ENCODE measurements at places on chromosomes 12 and 14.

GRCh38 chr12:115255257-115255656, 571.3 kb upstream of the TBX3 start:
- no peak for DNase-seq

GRCh38 chr12:89567691-89568239, 41.9 kb upstream of the POC1B start:
- DNase-seq: no peak

GRCh38 chr12:92065639-92066038, 80.0 kb downstream of the BTG1 start:
- DNase-seq: no peak

GRCh38 chr12:47820631-47821345, 1.1 kb upstream of the HDAC7 start:
- DNase-seq: no peak

- no peak for DNase-seq
Measured at GRCh38 chr14:55780156-55780946, 200.3 kb downstream of the KTN1 start.

DNA sequence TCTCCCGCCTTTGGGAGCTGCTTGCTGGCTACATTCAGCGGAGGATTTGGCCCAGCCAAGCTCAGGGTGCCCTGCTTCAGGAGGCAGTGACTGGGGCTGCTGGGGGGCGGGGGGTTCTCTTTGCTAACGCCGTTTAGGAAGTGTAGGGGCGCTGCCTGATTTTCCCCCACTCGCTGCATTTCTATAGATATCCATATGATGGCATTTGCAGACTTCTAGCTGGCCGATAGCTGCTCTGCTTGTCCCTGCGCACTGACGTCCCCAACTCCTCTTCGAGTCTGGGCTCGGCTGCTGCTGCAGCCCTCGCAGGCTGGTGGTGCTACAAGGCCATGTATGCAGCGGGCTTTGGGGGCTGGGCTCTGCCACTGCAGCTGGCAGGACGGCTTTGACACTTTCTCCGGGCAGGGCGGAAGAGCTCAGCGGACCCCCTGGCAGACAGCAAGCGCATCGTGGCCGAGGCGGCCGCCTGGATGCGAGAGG, 3.1 kb downstream of the LRFN5 start:
- DNase-seq: no peak

- no peak for DNase-seq
Measured at GRCh38 chr14:83133981-83134645, 1600.5 kb upstream of the SEL1L start.

GRCh38 chr14:52846591-52846990, 55.2 kb upstream of the GNPNAT1 start:
- DNase-seq: no peak

- DNase-seq: no peak
Measured at GRCh38 chr12:78864403-78864869, at the start of gene SYT1. SYT1 (plus strand) TSS chr12:78864774.

- DNase-seq: no peak
Measured at GRCh38 chr14:73863209-73863608, 11.6 kb downstream of the PTGR2 start.

- no peak for DNase-seq
Measured at GRCh38 chr12:87618199-87618598, 411.0 kb downstream of the C12orf50 start.

- no peak for DNase-seq
Measured at GRCh38 chr14:104689881-104690711, 678 bp downstream of the INF2 start.

- DNase-seq: peak; percentile 8
Measured at GRCh38 chr14:86654558-86655184, 1124.7 kb downstream of the FLRT2 start.

- DNase-seq: no peak
Measured at GRCh38 chr14:59580911-59581310, 4.3 kb upstream of the CCDC175 start.

- DNase-seq: no peak
Measured at GRCh38 chr12:104667139-104667538, 210.4 kb downstream of the CHST11 start.

GRCh38 chr12:12240662-12241340, 26.0 kb downstream of the LRP6 start:
- DNase-seq: no peak

- no peak for DNase-seq
Measured at GRCh38 chr12:31773867-31774266, 45.0 kb upstream of the AMN1 start.

DNA sequence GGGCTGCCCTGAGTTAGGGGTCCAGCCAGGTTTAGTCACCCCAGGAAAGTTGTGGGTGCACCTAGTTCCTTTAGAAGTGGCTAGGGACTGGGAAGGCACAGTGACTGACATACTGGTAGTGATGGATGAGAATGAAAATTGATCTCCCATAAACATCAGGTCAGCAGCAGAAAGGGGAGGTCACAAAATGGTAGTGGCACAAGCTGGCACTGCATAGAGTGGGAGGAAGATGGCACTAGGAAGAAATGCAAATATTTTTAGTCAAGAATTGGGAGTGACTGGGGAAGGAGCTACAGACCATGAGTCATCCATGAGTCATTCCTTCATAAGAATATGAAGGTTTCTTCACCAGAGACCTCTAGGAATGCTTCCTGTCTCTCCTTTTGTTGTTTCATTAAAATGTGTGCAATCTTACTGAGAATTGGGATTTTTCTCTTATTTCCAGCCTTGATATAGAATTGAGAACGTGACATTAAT, 198.3 kb upstream of the AMIGO2 start:
- DNase-seq: no peak

DNA sequence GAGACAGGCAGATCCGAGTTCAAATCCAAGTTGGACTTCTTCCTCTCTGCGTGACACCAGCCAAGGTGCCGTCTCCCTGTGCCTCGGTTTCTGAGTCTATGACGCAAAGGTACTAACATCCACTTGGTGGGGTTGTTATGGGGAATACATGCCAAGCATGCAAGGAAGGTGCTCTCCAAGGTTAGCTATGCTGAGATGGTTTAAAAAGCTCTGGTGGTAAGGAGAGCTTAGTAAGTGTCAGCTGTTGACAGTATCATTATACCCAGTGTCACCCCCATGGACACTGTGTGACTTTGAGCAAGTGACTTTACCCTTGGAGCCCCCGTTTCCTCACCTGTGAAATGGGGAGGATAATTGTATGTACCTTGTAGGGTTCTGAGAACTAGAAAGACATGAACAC, 22.2 kb downstream of the MMAB start:
- DNase-seq: no peak

DNA sequence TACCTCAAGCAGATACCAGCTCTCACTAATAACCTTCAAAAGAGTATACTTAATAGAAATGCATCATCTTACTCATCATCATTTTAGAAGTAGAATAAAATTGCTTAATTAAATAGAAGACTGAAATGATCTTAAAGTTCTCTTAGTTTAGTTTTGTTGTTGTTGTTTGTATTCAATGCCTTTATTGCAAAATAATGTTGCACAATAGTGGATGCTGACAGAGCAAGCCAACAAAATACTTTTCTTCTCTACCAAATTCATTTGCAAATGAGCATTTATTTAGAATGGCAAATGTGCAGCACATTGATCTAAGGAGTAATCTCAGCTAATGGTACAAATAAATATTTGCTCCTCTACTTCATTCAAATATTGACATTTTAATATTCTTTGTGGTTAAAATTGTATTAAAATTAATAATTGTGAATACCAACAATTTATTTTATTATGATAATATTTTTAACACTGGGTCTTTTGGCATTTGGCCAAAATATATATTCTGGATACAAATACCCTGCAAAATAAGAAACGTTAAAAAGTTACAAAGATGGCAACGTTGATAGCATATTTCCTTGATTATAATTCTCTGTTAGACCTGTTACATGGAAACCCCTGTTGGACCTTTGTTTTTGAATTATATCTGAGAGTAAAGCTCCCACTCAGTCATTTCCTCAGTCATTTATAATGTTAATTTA, 496.1 kb downstream of the RERGL start:
- no peak for DNase-seq

DNA sequence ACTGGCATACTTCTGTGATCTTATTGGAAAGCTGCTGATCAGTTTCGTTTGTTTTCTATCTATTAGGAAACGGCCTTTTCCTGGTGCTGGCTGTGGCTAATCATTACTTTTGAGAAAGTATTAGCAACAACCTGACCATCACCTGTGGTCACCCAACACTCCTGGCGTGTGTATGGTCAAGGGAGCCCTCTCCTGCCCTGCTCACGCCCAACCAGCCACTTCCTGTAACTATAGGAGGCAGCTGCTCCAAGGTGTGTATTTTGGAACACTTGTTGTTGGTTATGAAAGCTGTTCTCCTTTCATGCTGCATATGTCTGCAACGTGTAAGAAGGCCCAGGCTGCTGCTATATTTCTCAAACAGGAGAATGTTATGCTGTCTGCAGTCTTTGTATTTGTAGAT, 1582.8 kb downstream of the AACS start:
- no peak for DNase-seq

GRCh38 chr12:114774197-114774596, 90.2 kb upstream of the TBX3 start:
- DNase-seq: no peak

All from activated CD4-positive, alpha-beta T cell treated with anti-CD3 and anti-CD28 coated beads for 24 hours (primary cell).